Activated T-helper 9 cell treated with anti-CD3 and anti-CD28 coated beads, Interleukin-2, amount 50 U/mL, for 16 hours (primary cell): ENCODE measurements at places on chromosomes 3 and 15.
A peak's percentile ranks its signal among the peaks of the same experiment; 100 is the strongest.

GRCh38 chr15:79562899-79563298, 130.8 kb downstream of the MINAR1 start:
- DNase-seq, result no peak

DNA sequence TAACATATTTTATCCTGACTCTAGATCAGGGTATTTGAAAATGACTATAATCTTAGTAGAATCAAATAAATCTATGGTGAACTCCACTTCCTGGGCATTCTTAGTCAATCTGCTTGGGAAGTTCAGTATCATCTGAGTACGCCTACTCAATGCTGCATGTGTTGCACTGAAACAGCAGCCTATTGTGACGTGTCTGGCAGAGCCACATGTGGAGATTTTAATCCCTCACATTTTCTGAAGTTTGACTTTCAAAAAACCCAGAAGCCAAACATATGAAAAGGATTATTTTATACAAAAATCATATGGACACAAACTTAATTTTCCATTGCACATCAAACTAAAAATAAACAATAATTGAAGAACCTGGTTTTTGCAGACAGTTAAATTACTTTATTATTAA, 798.3 kb downstream of the ROBO1 start:
- DNase-seq, result no peak

- no peak for DNase-seq
Observed at GRCh38 chr3:58025837-58026569, 17.8 kb downstream of the FLNB start.

GRCh38 chr15:39890621-39891020, 29.4 kb downstream of the GPR176 start:
- DNase-seq, result no peak

DNA sequence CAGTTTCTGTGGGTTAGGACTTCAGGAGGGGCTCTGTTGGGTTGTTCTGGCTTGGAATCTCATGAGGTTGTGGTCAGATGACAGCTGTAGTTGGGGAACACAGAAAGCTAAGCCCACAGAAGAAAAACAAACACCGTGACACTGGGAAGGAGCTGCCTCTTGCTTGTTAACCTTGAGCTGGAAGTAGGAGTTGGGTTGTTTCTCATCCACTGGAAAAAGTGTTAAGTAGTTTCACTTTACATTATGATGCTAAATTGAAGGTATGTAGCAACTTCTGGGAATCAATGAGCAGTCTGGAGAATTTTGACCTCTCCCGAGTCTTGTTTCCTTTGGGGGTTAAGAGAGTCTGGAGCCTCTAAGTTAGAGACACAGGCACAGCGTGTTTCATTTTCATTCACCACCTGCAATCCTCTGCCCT, 20.4 kb downstream of the HACD3 start:
- no peak for DNase-seq

DNA sequence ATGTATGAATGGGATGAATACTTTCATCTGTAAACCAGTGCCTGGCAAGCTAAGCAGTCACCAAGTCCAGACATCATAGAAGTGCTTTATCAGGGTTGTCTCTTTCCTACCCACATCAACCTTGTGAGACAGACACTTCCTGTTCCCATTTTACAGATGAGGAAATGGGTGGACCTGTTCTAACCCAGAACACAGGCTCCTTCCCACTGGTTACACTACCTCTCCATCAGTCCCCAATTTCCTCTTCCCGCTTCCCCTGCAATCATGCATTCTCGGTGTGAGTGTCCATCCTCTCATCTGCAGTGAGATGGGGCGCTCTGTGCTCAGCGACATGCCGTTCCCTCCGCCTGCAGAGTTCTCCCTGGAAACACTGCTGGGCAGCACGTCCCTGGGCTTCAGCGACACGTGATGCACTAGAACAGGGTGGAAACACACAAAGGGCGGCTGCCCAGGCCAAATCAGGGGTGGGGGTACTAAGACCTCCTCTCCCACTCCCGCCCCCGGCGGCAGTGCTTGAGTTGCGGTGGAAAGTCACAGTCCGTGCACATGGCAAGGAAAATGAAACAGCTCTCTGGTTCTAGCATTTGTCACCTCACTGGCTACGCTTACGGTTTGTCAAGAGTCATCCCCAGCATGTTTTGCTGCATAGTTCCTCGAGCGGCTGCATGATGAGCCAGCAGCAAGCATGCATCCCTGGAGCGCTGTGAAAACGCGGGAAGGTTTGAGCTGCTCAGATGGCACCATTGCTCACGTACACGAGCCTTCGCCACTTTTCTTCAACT, 201.1 kb downstream of the ADAMTS17 start:
- DNase-seq, result no peak

- DNase-seq, result no peak
Observed at GRCh38 chr3:177596248-177596815, 399.1 kb upstream of the TBL1XR1 start.

DNA sequence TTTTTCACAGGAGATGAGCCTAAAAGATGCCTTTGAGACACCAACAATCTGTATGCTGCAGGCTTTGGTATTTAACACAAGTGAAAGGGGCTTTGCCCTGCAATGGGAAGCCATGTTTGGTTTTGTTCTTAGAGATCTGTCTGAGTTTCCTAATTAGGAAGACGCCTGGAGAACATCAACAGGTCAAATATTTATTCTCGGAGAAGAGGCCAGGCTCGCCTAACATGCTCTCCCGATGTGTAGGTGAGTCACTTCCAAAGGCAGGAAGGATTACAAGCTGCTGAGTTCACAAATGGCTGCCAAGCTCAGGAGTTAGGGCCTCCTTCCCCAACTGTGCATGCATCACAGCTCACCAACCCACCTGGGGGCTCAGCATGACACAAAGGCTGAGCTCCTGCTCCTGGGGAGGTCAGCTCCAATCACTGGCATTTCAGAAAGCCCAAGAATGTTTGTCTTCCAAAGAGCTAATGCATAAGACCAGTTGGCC, 119.5 kb upstream of the PRICKLE2 start:
- no peak for DNase-seq

DNA sequence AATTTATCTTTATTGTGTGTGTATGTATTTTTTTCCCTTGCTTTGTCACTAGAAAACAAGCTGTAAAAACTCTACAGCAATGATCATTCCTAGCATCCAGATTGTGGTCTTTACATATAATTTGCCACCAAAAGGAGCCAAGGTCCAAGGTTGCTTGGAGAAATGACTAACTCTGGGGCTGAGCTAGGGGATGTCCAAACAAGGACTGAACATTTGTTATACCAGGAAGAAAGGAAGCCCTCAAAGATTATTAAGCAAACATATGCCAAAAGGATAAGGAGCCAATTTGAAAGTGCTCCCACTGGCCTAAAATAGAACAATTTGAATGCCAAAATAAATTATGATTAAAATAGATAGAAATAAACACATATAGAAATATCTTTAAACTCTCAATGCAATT, 293.3 kb downstream of the ZIC1 start:
- no peak for DNase-seq

DNA sequence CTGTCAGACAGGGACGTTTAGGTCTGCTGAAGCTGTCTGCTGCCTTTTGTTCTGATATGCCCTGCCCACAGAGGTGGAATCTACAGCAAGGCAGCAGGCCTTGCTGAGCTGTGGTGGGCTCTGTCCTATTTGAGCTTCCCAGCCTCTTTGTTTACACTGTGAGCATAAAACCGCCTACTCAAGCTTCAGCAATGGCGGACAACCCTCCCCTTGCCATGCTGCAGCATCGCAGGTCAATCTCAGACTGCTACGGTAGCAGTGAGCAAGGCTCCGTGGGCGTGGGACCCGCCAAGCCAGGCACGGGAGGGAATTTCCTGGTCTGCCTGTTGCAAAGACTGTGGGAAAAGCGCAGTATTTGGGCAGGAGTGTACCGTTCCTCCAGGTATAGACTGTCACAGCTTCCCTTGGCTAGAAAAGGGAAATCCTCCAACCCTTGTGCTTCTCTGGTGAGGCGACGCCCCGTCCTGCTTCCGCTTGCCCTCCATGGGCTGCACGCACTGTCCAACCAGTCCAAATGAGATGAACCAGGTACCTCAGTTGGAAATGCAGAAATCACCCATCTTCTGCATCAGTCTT, 71.4 kb downstream of the SPSB4 start:
- no peak for DNase-seq

- DNase-seq, result peak; percentile 95
Observed at GRCh38 chr15:64893481-64894394, 18.0 kb upstream of the ANKDD1A start.
